ENCODE measurements at places on chromosomes 11 and 22. TPM values are rescaled to one million over a fixed set of nuclear protein-coding genes. Genes with fewer than 3 reads are reported as not detected.
A peak's percentile ranks its signal among the peaks of the same experiment; 100 is the strongest.

- H3K27me3 ChIP-seq = no peaks in the 10 kb centered on the region
- H3K4me3 ChIP-seq = peak overlapping the region; percentile 71
- H3K4me1 ChIP-seq = peaks cover 87% of the 10 kb centered on the region
- peaks cover 6% of the 10 kb centered on the region for H3K36me3 ChIP-seq
- peak; percentile 89 for DNase-seq
Measured at GRCh38 chr11:12680246-12680939, 6.2 kb downstream of the TEAD1 start.

Gene CSF2RB
- not detected for total RNA-seq

Gene APOBEC3A
- not detected for total RNA-seq

Gene CTSF
- total RNA-seq = not detected

Gene SLC29A2
- total RNA-seq = 2.0 TPM

Measured in osteocyte (in vitro differentiated cells).